BJ (cell line): ENCODE measurements at places on chromosomes 11 and 22. TPM values are rescaled to one million over a fixed set of nuclear protein-coding genes. Genes with fewer than 3 reads are reported as not detected.

Gene CRYAB
- polyA plus RNA-seq: 76.7 and 83.6 TPM in 2 replicates

Gene CDCA5
- 10.7 and 11.9 TPM in 2 replicates for polyA plus RNA-seq

Gene TSSK2
- not detected in 2 replicates for polyA plus RNA-seq

Gene EP300
- 11.2 and 13.0 TPM in 2 replicates for polyA plus RNA-seq

Gene TTC36
- not detected in 2 replicates for polyA plus RNA-seq

Gene IRAG1
- polyA plus RNA-seq: 76.5 and 82.4 TPM in 2 replicates

Gene NPAS4
- polyA plus RNA-seq: 0.43 and 0.72 TPM in 2 replicates

Gene NRGN
- 0.98 and 1.6 TPM in 2 replicates for polyA plus RNA-seq

Gene SLC25A18
- 0.07 TPM in 1 of 2 replicates, not detected in the other for polyA plus RNA-seq

Gene TRIM6
- polyA plus RNA-seq: 3.8 and 4.5 TPM in 2 replicates

Gene LRRC75B
- polyA plus RNA-seq: 3.2 and 6.5 TPM in 2 replicates

Gene ACRV1
- polyA plus RNA-seq: 0.22 TPM in 1 of 2 replicates, not detected in the other

Gene SAA4
- not detected in 2 replicates for polyA plus RNA-seq

Gene MMP1
- polyA plus RNA-seq: 233 and 349 TPM in 2 replicates

Gene C11orf71
- 2.1 and 2.2 TPM in 2 replicates for polyA plus RNA-seq
